ENCODE measurements at places on chromosomes 12 and 14.

DNA sequence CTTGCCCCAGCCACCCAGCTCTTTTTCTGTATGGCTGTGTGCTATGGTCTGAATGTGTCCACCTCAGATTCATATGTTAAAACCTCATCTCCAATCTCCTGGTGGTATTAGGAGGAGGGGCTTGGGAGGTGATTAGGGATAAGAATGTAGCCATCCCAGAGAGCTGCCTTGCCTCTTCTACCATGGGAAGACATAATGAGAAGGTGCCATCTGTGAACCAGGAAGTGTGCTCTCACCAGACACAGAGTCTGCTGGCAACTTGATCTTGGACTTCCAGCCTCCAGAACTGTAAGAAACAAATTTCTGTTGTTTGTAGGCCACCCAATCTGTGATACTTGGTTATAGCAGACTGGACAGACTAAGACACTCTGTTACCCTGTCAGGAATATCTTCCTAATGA lies 22.8 kb upstream of the JPH4 start:
- no peak for DNase-seq

DNA sequence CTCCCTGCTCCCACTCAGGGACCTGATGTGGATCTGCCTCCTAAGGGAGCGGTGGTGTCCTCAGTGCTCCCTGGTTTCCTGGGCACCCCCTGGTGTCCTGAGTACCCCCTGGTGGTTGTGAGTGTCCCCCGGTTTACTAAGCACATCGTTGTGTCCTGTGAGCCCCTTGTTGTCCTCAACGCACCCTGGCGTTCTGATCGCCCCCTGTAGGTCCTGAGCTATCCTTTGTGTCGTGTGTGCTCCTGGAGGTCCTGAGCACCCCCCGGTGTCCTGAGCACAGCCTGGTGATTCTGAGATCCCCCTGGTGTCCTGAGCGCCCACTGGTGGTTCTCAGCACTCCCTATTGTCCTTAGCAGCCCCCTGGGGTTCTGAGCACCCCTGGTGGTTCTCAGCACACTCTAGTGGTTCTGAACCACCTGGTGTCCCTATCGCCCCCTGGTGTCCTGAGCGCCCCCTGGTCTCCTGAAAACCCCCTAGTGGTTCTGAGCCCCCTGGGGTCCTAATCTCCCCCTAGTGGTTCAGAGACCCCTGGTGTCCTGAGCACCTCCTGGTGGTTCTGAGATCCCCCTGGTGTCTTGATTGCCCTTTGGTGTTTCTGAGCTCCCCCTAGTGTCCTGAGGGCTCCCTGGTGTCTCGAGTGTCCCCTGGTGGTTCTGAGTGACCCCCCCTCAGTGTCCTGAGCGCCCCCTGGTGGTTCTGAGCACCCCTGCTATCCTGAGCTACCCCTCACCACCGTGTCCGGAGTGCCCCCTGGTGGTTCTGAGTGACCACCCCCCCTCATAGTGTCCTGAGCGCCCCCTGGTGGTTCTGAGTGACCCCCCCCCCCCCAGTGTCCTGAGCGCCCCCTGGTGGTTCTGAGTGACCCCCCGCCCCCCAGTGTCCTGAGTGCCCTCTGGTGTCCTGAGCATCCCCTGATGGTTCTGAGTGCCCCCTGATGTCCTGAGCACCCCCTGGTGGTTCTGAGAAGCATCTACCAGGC lies 615.1 kb downstream of the TMEM121 start:
- DNase-seq: no peak

DNA sequence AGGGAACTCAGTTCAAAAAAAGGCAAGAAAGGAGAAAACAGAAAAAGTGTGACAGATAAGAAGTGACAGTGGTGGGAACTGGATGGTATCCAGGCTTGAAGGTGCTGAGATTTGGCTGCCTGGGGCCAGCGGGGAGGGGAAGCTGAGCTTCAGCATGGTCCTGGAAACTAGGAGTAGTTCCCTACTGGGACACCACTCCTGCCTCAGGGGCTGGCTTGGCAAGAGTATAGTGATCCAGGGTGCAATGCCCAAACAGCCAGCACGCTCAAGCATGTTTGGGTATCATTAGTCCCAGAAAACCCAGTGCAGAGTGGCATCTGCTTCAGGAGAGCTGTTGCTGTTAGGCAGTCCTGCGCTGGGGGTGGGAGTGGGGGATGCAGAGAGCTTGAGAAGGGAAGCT lies 49.5 kb upstream of the KTN1 start:
- no peak for DNase-seq

DNA sequence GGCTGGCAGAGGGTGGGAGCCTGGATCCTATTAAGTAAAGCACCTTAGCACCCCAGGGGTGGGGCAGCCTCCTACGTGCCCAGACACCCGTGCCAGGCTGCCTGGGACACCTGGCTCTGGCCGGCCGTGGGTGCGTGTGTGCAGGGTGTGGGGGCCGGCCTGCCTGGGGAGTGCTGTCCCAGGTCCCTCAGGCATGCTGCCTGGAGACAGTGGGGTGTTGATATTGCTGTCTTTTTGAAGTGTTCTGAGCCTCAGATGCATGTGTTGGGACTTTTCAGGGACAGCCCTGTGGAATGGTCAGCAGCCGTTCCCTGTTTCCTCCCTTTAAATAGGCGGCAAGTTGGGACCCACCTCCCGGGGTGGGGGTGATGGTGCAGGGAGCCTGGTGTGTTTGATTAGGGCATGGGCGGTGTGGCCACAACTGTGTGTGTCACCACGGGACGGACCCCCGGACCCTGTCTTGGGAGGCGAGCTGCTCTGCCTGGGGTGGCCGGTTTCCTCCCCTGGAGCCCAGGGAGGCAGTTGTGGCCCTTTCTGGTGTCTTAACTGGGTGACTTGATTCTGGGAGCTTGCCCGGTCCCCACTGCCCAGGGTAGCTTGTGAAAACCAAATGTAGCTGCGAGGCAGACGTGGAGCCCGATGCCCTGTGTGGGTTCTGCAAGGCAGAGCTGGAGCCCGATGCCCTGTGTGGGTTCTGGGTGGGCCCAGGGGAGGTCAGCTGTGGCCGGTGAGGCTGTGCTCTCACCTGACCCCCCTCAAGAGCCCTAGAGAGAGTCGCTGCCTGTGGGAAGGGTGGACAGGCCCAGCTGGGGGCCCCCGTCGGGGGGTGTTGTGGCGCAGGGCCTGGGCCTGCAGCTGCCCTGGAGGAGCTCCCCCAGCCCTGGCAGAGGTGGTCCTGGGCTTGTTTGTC lies 8.2 kb downstream of the ULK1 start:
- no peak for DNase-seq

DNA sequence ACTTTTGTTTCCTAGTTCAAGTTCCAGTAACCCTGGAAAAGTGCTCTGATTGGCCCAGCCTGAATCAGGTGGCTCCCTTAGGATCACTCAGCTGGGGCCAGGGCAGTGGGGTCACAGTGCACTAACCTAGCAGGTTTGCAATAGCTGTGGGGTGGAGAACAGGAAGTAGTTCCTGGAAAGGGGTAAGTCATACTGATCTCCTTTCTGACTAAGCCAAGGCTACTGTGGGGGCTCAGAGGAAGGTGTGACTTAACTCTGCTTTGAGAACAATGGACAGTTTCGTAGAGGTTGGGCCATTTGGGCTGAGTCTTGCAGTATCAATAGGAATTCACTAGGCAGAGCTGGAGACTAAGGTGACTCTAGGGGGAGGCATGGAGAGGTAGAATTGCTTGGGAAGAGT lies 89.4 kb downstream of the KIF26A start:
- no peak for DNase-seq

GRCh38 chr12:57551637-57552305 lies 1.9 kb downstream of the KIF5A start:
- DNase-seq: no peak

- no peak for DNase-seq
Measured at GRCh38 chr14:42173206-42173605, 566.5 kb downstream of the LRFN5 start.

DNA sequence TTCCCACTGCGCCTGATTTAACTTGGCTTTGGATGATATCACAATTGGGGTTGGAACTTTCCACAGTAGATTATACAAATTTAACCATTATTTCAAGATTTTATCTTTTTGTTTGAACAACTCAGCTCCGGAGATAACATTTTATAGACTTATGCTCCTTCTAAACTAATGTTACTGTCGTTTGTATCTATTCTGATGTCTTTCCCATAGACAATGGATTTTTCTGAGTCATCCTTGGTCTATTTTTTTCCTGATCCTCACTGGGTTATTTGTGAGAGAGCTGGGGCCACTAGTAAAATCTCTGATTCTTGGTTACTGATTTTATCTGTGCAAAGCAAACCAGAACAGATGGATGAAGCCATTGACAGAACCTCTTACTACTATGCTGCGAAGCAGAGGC lies 175.1 kb downstream of the SLC38A4 start:
- no peak for DNase-seq

DNA sequence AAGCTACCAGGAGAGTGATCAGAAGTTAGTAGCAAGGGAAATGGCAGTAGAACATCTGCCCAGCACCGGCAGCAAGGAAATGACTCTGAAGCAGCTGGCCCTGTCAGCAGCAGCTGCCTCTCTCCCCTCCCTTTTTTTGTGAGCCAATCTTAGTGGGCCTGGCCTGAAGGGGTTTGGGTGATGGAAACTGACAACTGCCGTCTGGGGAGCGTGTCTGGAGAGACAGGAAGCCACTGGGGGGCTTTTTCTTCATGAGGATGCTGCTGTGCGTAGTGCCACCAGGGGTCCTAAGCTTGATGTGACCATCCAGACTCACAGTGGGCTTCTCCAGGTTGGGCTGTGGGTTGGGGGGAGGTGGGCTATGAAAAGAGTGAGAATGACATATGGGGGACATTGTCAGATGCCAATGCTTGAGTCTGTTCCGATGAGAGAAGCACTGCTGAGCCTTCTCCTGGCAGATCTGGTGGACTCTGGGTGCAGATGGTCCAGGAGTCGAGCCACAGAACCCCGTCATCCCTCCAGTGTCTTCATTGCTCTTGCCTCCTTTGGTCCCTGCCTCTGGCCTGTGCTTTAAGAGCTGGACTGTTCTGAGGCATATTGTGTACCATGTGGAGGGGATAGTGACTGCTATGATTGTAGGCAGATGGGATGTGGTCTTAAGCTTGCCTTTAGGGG lies 87.6 kb upstream of the HIF1A start:
- DNase-seq: no peak

- no peak for DNase-seq
Measured at GRCh38 chr12:81759190-81760051, at the start of gene PPFIA2. PPFIA2 (minus strand) TSS chr12:81759350.

DNA sequence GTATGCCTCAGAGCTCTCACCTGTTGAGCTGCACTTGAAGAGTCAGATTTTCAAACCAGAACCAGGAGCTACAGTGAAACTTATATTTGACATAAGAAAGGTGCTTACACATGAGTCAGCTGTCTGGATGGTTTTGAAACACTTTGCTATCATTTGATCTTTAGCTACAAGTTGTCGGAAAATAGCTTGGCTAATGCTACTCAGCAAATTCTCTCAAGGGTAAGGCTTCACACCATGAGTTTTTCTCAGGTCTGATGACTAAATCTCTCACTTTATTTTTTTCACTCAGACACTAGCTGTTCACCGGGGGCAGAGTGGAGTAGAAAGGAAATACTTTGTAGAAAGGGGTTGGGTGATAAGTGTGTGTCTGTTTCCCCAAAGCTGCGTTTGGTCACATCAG lies 171.8 kb downstream of the FLRT2 start:
- DNase-seq: no peak

GRCh38 chr12:77013091-77013490 lies 52.3 kb downstream of the E2F7 start:
- DNase-seq: no peak

DNA sequence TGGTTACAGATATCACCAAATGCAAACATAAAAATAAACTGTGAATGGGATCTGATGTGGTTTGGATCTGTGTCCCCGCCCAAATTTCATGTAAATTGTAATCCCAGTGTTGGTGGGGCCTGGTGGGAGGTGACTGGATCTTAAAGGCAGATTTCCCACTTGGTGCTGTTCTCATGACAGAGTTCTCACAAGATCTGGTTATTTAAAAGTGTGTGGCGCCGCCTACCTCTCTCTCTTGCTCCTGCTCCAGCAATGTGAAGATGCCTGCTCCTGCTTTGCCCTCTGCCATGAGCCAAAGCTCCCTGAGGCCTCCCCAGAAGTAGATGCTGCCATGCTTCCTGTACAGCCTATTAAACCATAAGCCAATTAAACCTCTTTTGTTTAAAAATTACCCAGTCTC lies 47.8 kb downstream of the SLC25A21 start:
- DNase-seq: no peak

- no peak for DNase-seq
Measured at GRCh38 chr12:79926951-79927350, 7.9 kb downstream of the PPP1R12A start.

- DNase-seq: no peak
Measured at GRCh38 chr12:68800294-68800693, 7.7 kb upstream of the MDM2 start.

- DNase-seq: no peak
Measured at GRCh38 chr12:20264608-20265114, 103.7 kb upstream of the PDE3A start.

DNA sequence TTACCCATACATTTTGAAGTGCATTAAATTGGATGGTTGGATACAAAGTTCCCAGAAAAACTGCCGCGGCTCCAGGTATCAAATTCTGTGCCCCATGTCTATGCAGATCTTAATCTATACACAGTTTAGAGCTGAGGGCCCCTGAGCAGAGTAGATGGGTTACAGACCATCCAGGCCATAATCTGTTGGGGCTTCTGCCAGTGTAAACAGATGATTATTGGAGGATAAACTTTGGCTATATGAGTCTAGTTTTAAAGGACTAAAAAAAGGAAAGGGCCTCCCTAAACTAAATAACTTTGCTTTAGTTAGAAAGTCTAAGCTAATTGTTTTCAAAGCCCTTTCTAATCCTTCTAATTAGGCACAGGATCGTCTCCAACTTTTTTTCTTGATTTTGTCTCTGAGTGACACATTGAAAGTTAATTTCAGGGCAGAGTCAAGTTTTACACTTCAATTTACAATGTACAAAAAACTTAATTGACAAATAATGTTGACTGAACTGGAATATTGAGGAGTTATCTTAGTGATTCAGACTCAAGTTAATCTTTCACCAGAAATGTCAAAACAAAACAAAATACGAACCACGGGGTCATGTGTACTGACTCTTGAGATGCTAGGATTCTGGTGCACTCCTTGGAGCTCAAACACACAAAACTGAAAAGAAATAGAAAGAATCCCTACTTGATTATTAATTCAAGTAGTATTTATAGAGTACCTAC lies 133.9 kb upstream of the SCAF11 start:
- DNase-seq: no peak

DNA sequence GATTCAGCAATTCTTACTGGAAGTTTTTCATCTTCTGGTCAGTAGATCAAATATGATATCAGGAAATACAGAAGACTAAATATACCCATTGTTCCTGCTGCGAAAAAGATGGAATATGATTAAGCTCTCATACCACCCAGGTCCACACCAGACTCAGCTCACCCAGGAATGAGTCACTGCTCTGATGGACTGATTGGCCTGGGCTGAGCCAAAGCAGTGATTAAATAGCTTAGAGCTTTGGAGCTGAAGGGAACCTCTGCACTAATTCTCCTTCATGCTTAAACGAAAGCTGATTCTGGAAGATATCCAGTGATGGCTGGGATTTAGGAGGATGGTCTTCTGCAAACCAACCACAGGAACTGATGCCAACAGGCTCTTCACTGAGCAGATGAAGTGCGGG lies 62.0 kb upstream of the SYT1 start:
- no peak for DNase-seq

GRCh38 chr14:44405011-44405486 lies 102.0 kb downstream of the FSCB start:
- DNase-seq: no peak
